ENCODE measurements at places on chromosomes 1 and 21.

DNA sequence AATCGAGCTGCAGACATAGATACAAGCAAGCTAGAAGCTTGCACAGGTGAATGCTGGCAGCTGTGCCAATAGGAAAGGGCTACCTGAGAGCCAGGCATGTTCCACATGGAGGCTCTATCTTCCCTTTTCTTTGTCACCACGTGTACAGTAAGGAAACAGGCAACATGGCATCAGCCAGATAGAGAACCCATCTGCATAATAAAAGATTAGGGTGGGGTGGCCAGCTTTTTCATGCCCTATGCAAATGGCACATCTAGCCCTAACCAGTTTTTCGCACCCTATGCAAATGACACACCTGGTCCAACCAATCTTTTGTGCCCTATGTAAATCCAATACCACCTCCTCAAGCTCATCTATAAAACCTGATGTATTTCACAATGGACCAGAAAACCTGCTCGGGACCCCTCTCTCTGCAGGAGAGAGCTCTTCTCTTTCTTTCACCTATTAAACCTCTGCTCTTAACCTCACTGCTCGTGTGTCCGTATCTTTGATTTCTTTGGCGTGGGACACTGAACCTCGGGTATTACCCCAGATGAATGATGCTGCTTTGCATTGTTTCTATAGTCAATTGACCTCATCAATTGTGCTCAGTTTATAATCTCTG is 93.9 kb downstream of the SLC30A10 start:
- DNase-seq, result no peak

- no peak for DNase-seq
Measured at GRCh38 chr1:226406401-226406881, 1.5 kb downstream of the PARP1 start.

- no peak for DNase-seq
Measured at GRCh38 chr1:21605964-21606705, 63.0 kb downstream of the RAP1GAP start.

DNA sequence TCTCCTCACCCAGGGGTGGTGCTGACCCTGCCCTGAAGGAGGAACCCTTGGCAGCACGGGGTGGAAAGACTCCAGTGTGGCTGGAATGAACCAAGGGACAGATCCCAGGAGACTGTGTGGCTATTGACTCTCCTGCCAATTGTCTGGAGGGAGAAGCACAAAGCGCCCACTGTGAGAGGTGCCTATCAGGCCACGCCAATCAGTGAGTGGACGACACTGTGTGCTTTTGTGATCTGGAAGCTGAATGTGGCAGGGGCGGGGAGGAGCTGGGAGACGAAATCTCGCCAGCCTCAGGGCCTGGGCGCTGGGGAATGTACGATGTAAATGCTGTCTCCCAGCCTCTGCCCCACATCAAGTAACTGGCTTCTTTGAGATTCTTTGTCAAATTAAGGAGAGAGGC is 167.1 kb downstream of the ZBTB18 start:
- DNase-seq, result no peak

GRCh38 chr1:82179131-82179530 is 378.4 kb downstream of the ADGRL2 start:
- DNase-seq, result no peak

DNA sequence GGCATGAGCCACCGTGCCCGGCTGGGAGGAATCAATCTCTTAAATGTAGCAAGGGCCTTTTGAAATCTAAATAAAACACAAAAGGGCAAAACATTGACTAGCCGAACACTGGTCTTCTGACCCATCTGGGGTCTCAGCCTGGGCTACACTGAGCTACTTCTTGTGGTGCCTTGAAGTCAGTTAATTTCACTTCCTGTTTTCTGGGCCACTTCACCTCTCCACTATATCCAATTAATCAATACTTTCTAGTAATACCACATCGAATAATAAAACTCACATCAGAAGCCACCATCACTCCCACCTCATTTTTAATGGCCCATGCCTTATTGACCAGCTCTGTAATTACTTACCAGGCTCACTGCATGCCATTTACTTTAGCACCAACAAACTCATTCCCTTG is 138.0 kb upstream of the SAMSN1 start:
- DNase-seq, result no peak

GRCh38 chr21:31992391-31992790 is 119.6 kb downstream of the HUNK start:
- no peak for DNase-seq

- no peak for DNase-seq
Measured at GRCh38 chr1:2459757-2460156, 16.3 kb upstream of the PLCH2 start.

GRCh38 chr1:211329764-211330201 is 3.1 kb downstream of the TRAF5 start:
- DNase-seq, result no peak

DNA sequence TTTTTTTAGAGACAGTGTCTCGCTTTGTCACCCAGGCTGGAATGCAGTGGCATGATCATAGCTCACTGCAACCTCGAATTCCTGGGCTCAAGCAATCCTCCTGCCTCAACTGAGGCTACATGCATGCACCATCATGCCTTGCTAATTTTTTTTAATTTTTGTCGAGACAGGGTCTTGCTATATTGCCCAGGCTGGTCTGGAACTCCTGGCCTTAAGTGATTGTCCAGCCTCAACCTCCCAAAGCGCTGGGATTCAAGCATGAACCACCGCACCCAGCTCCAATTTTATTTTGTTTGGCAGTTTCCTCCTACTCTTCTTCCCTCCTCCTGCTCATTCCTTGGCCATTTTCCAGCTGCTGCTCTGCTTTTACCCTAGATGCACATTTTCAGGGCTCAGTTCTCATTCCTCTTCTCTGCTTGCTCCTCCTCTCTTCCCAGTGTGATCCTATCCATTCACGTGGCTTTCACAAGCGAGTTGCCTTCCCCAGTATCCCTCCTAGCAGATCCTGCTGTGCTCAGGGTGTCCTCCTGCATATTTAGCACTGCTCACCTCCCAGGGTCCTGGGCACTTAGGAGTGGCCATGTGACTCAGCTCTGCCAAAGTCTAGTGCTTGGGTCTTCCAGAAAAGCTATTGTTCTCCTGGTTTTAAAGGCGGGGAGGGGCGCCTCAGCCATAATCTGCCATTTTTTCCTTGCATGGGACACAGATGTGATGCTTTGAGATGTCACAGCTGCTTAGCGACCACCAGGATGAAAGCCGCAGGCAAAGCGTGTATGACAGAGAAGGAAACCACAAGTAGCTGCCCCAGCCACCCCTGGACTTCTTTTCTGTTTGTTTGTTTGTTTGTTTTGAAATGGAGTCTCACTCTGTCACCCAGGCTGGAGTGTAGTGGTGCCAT is 33.7 kb downstream of the PSEN2 start:
- DNase-seq, result no peak

GRCh38 chr1:31422505-31423319 is 9.7 kb downstream of the SERINC2 start:
- DNase-seq, result peak; percentile 53

GRCh38 chr1:62841587-62842169 is 57.7 kb downstream of the ATG4C start:
- no peak for DNase-seq

GRCh38 chr1:6948861-6949260 is 163.6 kb downstream of the CAMTA1 start:
- DNase-seq, result no peak

DNA sequence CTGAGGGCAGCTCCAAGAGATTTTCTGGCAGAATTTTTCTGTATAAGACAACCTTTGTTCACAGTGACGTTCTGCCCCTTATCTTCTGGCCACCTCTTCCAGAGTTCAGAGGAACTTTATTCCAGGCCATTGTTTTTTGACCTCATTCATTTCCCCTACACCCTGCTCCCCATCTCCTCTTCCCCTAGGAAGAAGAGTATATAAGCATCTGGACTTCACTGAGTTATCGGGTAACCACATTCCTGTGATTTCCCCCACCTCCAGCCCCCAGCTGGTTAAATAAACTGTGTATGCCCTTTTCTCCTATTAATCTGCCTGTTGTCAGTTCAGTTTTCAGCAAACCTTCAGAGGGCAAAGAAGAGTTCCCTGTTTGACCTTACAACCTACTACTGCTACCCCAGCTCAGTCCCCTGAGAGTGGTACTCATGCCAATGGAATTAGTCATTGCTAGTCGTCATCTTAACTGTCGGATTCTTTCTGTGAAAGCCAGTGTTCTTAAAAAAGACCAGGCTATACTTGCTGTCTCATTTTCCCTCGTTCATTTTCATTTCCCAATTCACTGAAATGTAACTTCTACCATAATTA is 14.3 kb upstream of the ALG14 start:
- no peak for DNase-seq

DNA sequence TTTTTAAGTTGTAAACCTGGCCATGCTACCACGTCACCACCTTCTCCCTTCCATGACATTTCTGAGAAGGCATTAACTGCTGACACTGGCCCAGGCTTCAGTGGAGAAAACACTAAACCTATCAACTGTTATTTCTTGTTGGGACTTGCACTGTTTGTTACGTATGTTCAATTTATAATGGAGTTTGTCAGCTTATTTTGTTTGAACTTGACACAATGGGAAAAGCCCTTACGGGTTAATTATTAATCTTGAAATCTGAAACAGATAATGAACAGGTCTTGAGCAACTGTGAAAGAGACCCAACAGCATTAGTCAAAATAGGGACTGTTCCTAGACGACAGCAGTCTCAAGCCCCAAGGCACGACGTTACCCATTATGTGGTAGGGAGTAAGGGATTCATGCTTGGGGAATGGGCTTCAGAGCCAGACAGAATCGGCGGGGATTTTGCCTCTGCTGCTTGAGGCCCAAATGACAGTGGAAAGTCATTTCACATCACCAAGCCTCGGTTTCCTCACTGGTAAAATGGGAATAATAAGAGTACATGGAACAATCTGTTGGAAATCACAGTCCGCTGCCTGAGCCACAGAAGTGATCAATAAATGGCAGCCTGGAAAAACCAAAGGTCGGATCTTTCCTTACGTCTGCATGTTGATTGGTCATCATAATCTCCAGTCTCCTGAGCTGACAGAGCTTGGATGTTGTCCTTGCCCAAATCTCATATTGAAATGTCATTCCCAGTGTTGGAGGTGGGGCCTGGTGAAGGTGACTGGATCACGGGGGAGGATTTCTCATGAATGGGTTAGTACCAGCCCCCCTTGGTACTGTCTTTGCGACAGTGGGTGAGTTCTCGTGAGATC is 44.5 kb downstream of the TIAM1 start:
- DNase-seq, result no peak

GRCh38 chr1:186829686-186830587 is 1.2 kb downstream of the PLA2G4A start:
- DNase-seq, result no peak

- no peak for DNase-seq
Measured at GRCh38 chr1:43067977-43068751, 103.9 kb downstream of the EBNA1BP2 start.

DNA sequence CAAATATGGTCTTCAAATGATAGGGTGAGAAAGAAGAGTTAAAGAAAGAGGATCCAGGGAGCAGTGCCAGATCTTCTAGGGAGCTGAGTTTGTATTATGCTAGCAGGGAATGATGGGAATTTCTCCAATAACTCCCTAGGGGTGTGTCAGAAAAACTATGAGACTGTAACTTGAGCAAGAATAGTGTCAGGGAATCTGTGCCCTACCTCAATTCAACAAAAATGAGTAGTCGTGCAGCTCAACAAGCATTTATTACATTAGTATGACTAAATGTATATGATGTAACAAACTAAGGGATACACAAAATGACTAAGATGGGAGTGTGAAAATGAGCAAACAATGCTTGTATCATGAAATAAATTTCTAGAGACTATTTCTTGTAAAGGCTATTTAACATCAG is 24.2 kb downstream of the SPAG17 start:
- DNase-seq, result no peak

DNA sequence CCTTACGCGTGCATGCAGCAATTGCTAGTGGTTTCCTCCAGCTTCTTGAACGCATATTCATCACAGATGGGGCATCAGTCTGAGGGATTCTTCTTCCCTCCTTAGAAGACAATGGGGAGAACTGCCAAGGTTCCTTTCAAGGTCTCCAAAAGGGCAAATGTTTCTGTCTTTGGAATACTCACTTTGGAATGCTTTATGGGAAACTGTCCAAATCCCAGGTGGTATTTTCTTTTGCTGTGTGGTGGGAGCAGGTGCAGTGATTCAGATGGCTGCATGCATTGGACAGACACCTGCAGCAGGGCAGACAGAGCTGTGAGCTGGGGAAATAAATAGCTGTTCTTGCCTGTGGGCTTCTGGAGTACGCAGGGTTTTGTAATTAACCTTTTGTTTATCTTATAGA is 40.5 kb downstream of the URB2 start:
- DNase-seq, result no peak

DNA sequence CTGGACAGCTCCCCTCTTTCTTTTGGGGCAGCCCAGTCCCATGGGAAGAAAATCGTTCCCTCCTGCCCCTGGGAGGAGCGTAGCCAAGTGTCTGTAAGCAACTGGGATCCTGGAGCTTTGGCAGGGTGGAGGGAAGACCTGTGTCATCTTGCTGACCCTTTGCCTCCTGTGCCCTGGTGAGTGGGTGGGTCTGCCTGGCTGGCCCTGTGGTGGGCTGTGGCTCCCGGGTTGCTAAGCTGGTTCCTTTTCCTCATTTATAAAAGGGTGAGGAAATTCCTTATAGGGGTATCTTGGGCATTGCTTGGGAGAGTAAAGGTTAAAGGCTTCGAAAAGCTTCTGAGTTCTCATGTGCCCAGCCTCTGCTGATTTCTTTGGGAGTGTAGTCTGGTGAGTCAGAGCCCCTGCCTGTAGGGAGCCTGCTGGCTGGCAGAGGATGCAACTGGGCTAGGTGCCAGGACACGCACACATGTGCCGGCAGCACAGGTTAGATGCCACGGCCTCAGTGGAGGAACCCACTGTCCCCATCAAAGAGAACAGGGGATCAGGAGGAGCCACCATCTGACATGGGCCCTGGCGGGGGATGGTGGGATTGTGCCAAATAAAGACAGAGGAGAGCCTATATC is 85.2 kb downstream of the ARHGEF10L start:
- no peak for DNase-seq

GRCh38 chr21:46555225-46555617 is 49.7 kb downstream of the S100B start:
- DNase-seq, result no peak

DNA sequence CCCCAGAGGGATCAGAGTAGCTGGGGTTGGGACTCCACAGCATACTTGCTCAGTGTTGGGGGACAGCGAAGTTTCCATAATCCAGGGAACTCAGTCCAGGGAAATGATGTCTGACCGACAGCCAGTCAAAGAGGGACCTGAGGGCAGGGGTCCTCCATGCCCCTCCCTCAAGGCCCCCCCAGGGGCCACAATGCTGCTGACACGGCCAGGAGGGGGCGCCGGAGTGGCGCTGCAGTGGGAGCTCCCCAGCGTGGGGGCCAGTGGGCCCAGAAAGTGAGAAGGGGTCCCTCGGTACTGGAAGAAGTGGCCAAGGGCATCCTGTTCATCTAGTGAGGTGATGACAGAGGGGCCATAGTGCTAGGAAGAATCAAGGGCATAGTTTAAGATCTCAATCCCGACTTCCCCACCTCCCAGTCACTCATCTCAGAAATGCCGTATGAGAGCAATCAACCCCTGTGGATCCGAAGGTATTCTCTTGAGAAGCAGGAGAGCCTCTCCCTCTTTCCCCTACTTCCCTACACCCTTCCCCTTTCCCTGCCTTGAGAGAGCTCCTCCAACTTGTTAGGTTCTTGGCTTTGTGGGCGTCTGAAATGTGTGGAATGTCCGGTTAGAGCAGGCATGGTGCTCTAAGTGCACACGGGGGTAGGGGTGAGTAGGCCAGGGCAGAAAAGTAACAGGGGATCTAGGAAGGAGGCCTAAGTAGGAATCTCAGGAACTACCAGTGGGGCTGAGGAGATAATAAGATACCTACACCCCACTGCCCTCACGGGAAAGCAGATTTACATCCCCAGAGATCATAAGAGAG is 4.1 kb downstream of the NUDT17 start:
- DNase-seq, result no peak

- no peak for DNase-seq
Measured at GRCh38 chr1:24941564-24941963, 11.5 kb upstream of the RUNX3 start.
